ENCODE measurements at places on chromosomes 2 and 18.

DNA sequence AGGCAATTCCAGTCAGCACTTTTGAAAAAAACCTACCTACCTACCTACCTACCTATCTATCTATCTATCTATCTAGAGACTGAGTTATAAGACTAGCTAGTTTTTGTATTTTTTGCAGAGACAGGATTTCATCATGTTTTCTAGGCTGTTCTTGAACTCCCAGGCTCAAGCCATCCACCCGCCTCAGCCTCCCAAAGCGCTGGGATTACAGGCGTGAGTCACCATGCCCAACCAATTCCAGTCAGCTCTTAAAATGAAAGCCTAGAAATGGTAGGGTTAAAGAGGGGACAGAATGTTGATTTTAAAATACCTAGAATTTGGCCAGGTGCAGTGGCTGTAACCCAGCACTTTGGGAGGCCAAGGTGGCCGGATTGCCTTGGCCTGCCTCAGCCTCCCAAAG lies 19.1 kb downstream of the MSH2 start:
- no peak for DNase-seq

DNA sequence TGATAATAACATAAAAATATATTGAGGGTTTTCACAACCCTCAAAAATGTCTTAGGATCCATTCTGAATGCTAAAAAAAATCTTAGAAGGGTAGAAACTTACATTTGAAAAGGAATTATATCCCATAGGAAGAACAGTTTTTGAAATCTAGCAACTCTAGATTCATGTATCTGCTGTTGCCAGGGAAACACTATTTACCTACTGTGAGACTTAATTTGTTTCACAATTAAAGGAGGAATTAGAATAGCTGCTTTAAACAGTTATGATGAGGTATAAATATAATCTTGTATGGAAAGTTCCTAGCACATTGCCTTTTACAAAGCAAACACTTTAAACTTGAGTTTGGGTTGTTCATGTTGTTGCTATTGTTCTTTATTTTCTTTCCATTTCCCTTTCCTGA lies 988.2 kb downstream of the SUCLG1 start:
- DNase-seq: no peak

GRCh38 chr2:57080035-57080434 lies 896.2 kb downstream of the CCDC85A start:
- DNase-seq: no peak

- peak; percentile 65 for DNase-seq
These were observed 419.0 kb downstream of the NBAS start for GRCh38 chr2:15142069-15142689.

DNA sequence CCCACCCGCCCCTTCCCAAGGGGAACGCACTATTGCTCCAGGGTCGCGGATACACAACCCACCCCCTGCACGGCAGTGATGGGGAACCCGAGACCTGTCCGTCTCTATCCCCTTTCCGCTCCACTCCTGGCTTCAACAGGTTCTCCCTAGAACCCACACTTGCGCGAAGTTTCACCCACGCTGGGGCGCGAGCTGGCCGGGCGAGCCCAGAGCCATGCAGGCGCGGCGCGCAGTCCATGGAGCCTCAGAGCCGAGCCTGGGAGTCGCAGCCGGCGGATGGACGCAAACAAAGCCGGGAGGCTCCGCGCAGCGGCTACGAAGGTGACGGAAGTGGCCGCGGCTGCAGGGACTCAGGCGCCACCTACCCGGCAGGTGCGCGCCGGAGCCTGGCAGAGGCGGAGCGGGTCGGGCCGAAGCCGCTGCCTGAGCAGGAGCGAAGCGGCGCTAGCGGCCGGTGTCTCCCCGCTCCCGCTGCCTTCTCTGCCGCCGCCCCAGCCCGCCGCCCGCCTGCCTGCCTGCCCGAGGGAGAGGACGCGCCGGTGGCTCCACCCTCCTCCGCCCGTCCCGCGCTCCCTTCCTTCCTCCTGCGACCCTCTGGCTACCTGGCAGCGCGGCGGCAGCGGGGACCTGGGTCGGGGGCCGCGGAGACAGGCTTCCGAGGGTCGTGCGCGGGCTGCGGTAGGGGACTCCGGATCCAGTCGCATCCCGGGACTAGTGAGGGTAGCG lies 14.0 kb downstream of the ALPG start:
- no peak for DNase-seq

GRCh38 chr2:217897816-217898806 lies 104.7 kb downstream of the TNS1 start:
- no peak for DNase-seq

- DNase-seq: no peak
These were observed 46.5 kb upstream of the RAB31 start for GRCh38 chr18:9661564-9661963.

Data from MV-4-11 (cell line).